ENCODE measurements at places on chromosomes 5 and 9.
A peak's percentile ranks its signal among the peaks of the same experiment; 100 is the strongest.

DNA sequence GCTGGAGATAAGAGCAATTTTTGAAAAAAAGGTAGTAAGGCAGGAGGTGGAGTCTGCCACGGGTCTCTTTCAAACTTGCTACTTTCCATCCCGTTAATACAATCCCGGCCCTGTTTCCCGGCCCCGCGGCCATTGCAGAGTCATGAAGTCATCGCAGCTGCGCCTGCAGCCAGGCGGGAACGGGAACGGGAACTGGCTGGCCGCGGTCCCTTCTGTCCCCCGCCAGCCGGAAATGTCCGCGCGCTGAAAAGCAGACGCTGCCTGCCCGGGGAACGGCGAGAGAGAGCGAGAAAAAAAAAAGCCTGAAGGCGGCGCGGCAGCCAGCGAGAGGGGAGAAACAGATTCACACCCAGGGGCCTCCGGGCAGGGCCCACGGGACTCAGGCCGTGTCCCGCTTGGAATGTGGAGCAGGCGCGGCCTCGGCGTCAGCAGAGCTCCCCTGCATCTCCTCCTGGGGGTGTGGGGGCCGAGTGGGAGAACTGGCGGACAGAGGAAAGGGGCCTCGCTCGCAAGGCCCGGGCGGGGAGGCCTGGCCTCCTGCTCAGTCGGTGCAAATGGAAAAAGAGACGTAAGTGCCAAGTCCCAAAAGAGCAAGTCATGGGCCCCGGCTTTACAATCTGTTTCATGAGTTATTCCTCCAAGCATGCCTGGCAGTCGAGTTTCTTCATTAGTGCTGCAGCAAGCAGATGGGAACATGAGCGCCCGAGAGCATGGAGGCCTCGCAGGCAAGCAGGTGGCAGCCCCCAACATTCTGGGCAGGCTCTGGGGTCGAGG, 201.2 kb upstream of the GAS1 start:
- DNase-seq, result no peak

DNA sequence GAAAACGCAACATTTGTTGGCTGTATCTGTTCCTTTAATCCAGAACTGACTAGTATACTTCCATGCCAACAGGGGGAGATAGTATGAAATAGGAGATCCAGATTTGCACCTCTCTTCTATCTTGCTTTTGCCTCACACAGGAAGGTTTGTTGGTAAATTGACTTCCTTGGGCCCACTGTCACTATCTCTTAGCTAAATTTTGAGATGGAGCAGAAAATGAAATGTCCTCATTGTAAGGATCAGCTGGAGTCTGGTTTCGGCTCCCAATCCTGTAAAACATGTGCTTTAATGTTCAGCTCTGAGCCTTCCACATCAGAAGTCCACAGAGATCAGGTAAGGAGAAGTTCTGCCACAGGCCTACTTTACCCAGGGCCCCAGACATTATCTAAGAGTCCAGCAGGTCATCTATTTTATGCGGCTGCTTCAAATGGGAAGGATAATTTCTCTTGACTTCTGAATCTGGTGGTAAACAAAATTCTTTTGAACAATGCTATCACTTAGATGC, 176.8 kb downstream of the FER start:
- no peak for DNase-seq

DNA sequence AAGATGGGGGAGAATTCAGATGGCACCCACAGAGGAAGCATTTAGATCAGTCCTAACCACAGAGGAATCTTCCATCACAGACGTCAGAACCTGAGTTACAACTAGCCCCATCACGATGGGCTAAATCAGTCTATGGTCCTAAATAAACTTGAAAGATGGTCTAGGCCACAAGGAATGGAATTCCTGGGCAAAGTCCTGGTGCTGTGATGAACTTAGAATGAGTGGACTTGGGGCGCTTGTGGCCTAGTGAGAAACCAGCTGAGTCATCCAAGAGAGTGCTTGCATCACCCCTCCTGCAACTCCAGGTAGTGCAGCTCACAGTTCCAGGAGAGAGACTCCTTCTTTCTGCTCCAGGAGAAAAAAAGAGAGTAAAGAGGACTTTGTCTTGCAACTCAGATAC, 722.9 kb upstream of the RGMB start:
- no peak for DNase-seq

DNA sequence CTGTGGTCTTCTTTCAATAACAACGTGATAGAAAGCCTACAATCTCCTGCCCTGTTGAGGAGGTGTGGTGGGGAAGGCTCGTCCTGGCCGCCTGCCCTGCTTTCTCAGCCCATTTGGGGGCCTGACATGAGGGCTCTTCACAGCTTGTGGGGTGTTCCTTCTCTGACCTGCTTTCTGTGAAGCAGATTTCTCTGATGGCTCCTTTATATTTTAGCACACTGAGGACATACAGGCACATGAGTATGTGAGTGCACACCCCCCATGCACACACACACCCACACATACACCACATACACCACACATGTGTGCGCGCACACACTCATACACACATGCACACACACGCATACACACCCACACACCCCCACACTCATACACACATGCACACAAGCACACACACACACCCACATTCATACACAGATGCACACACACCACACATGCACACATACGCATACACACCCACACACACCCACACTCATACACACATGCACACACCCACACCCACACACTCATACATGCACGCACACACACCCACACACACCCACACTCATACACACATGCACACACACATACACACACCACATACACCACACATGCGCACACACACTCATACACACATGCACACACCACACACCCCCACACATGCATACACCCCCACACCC, 117.5 kb downstream of the COL5A1 start:
- DNase-seq, result no peak

DNA sequence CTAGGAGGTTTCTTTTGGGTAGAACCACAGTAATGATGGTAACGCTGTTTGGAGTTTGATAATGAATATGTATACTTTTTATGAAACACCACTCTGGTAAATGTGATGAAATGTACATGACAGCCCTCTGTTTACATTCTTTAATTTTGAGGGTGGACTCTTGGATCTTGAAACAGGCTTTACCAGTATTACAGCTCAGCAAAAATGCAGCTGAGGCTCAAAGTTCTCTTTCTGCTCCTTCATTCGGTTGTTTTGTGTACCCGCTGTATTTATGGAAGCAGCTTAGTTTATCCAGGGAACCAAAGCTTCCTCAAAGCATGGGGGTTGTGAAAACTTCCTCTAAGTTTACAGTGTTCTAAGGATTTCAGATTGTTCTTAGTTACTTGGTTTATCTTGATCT, 11.1 kb downstream of the GAPVD1 start:
- DNase-seq, result no peak

DNA sequence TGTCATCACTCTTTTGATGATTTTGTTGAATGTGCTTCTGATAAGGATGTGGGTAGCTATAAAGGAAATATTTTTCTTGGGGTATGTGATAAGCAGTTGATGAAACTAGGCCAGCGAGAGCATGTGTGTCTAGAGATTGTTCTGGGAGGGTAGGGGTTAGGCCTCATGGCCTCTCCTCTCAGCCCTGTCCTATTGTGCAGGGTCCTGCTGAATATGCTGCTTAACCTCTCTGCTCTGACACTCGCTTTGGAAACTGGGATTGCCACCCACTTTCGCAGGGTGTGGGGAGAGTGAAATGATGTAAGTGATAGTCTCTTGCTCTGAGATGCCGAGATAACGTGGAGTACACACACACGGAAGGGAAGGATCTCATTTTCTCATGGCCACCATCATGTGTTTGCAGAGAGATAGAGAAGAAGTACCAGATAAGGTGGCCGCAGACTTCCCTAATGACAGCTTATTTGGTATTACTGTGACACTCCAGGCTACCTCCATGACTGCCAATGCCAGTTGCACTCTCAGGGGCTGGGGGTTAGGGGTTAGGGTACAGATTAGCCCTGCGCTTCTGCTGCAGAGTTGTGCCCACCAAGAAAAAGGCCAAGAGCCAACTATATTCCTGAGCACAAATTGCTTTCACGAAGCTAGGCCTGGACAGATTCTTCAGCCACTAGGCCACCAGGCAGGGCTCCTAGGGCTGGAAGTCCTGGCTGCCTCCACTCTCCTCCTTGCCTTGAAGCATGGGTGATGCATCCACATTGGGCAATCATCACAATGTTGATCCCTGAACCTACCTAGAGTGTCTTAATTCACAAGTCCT, 25.2 kb upstream of the TNFAIP8 start:
- no peak for DNase-seq

GRCh38 chr9:96486386-96487028, 36.5 kb downstream of the HABP4 start:
- peak; percentile 45 for DNase-seq

DNA sequence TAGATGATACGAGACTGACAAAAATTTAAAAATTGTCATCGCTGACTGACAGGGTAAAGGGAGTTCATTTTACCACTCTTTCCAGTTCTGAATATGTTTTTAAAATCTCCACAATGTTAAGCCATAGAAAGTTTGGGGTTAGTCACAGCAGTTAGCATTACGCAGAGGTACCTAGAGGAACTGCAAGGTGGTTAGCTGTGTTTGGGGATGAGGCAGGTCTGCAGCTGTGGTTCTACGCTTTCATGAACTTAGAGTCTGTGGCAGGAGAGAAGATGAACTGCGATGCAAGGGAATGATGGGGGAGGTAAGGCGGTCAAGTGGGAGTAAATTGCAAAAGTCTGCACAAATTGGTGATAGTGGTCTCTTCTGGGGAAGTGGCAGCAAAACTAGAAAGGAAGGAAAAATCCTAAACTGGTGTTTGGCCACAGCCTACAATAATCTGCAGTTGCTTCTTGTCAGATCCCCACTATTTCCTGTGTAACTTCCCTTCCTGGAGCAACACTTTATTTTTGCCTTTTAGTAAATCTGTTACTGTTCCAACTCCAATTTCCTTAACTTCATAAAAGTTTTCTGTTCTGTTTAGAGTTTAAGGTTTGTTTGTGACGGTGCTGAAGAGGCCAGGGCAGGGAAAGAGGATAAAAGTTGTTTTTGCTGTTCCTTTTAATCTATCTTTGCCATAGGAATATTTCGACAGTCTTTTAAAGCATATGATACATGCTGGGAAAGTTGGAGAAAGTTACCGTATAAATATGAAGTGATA, 38.6 kb upstream of the SNX2 start:
- DNase-seq, result no peak

DNA sequence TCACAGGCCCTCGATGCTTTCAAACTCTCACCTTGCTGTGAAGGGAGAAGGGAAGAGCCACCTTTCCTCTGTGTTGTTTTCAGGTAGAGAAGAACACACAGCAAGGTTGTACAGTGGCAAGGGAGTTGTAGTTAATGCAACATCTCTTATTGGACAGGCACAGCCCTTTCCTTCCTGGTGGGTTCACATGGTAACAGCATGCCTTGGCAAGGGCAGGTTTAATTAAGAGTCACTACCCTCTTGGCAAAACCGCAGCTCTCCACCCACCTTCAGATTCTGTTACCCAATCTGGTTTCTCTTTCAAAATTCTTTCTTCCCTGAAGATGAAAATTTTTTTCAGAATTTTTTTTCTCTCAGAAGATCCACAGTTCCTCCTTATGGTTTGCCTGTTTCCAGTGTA, 253.1 kb downstream of the TLR4 start:
- no peak for DNase-seq

DNA sequence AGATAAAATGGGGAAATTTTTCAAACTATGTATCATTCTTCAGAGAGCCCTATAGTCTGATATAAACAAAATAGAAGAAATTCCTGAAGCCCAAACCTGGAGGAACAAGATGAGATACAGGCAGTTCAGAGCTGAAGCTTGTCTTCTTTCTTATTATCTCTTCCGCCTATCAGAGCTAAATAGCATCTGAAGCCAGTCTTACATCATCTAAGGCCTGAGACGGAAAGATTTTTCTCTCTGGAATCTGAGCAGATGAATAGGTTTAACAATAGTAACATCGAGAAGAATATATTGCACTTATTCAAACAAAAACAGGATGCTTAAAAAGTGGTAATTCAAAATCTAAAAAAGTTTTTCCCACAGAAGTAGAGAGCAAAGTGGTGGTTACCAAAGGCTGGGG, 59.8 kb downstream of the LPAR1 start:
- DNase-seq, result no peak

GRCh38 chr9:90446200-90446948, 196.2 kb downstream of the DIRAS2 start:
- DNase-seq, result no peak

- no peak for DNase-seq
Observed at GRCh38 chr5:102749416-102750030, 5.6 kb upstream of the PAM start.

DNA sequence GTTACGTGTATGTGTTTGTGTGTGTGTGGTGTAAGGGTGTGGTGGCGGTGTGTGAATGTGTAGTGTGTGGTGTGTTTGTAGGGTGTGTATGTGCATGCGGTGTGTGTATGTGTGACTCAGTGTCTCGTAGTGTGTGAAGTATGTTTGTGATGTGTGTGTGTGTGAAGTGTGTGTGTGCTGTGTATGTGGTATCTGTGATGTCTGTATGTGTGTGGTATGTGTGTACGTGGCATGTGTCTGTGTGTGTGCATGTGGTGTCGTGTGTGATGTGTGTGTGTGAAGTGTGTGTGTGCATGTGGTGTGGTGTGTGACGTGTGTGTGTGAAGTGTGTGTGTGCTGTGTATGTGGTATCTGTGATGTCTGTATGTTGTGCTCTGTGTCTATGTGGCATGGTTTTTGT, 339.4 kb downstream of the MTRR start:
- no peak for DNase-seq

GRCh38 chr5:178468196-178468685, 122.0 kb downstream of the COL23A1 start:
- DNase-seq, result no peak

GRCh38 chr5:86786955-86787354, 169.2 kb downstream of the COX7C start:
- no peak for DNase-seq

DNA sequence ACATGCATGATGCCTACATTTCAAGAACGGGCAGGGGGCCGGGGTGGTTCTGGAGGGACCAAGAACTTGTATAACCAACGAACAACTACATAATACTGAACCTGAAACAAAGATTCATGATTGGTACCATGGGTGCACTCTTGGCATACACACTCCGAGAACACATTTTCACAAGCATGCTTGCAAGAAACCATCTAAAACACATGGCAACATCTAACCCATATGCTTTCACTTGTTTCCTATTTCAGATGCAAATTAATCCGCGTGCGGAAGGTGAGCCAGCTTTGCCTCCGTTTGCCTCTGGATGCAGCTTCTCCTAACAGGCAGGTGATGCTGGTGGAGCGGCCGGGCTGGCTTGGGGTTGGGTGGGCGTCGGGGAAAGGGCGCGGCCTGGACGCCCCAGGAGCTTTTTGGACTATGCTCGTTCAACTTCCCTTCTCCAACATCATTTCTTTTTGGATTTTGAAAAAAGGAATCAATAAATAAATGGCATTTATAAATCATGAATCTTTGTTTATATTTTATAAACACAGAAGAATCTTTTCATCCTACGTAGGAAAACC, 12.5 kb upstream of the SEC16A start:
- DNase-seq, result no peak

DNA sequence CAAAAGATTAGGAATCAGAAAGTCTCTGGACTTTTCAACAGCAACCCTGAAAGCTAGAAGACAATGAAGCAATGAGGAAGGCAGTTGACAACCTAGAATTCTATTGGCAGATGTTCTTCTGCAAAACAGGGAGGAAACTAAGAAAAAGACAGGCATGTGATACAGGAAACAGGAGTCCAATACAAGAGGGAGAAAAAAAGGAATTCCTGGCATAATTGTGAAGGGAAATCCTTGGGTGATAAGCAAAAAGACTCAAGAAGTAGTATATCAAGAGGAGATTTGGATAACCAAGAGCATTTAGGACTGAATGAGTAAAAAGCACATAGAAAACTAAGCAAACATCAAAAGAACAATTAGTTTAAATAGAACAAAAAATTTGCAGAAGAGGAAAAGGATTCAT, 58.6 kb downstream of the LPAR1 start:
- DNase-seq, result no peak

GRCh38 chr9:134374301-134375010, 48.2 kb downstream of the RXRA start:
- DNase-seq, result no peak

GRCh38 chr5:10030219-10030831, 219.4 kb downstream of the ATPSCKMT start:
- no peak for DNase-seq

All from AG04449 (cell line).